H4 (cell line): ENCODE measurements at places on chromosomes 3 and 15. TPM values are rescaled to one million over a fixed set of nuclear protein-coding genes. Genes with fewer than 3 reads are reported as not detected.

- DNase-seq, result peak; percentile 62
Measured at GRCh38 chr15:40115670-40116093, 7.0 kb upstream of the BMF start.

GRCh38 chr3:100975714-100976113, 17.5 kb downstream of the ABI3BP start:
- DNase-seq, result no peak

DNA sequence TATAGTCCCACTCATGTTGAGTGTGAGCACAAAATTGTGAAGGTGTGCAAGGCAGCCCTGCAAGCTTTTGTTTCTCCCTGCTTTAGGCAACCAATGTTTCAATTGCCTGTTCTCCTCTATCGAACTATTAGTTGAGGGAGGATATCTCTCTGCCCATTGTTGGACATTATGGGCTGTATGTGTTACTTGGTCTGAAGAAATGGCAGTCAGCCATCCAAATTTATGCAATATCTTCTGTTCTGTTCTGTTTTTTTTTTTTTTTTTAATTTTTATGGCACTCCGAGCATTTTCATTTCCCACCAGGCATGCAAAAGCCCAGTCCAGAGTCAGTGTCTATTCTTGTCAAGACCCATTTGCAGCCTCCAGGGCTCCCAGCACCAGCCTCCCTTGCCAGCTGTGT, 44.0 kb downstream of the ANAPC13 start:
- no peak for DNase-seq

DNA sequence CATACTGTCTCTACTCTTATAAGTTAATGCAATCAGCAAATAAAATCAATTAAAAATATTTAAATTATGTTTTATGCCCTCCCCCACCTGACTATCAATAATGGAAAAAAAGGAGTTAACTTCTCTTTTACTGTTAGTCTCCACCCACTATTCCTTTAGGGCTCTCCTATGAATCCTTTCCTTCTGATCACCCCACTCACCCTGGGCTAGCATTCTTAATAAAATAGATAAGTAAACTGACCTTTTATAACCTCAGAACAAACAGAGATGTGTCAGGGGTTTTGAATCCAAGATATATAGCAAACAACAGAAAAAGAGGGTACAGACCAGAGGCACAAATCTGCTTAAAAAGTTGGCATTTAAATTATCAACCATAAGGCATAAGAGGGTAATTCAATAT, 116.1 kb upstream of the PLXND1 start:
- no peak for DNase-seq

Gene FETUB
- total RNA-seq, result not detected in 2 replicates

Gene ZNF80
- total RNA-seq, result not detected in 2 replicates

Gene MAPK6
- total RNA-seq, result 54.7 and 62.8 TPM in 2 replicates

GRCh38 chr3:163391407-163392181, 1686.7 kb downstream of the SI start:
- DNase-seq, result no peak
